Natural killer cell treated with Interleukin-12 subunit alpha and Interleukin-12 subunit beta and Interleukin-15 and Interleukin-18, amount 100 ng/mL, for 72 hours (primary cell): ENCODE measurements at places on chromosomes 1 and 21. TPM values are rescaled to one million over a fixed set of nuclear protein-coding genes. Genes with fewer than 3 reads are reported as not detected.

HIVEP3 gene
- total RNA-seq = 17.9 TPM

DNA sequence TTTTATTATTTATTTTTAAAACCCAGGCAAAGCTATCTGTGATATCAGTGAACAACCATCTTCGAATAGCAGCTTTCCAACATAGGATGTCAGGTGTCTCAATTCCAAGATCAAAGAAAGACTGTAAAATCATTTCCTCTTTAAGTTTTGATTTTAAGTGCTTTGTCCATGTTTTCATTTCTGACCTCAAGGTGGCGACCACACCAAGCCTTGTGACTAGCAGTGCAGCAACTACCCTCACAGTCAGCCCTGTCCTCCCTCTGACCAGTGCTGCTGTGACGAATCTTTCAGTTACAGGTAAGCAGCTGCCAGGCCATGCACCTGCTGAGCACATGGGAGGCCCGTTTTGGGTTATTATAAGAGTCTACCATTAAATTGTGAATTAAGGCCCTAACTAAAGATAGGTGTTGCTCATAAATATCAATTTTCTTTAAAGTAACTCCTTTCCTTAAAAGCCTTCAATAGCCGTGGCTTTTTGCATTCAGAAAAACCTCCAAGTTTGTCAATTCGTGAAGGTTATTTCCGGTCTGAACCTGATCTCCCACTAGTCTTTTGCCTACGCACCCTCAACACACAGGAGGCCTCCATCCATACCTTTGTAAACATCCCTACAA is 117.0 kb downstream of the CD247 start:
- peak; percentile 72 for DNase-seq

- no peak for DNase-seq
Observed at GRCh38 chr1:91529856-91530255, 29.2 kb downstream of the CDC7 start.

GRCh38 chr1:93219443-93219842 is 38.9 kb downstream of the CCDC18 start:
- DNase-seq = no peak

- no peak for DNase-seq
Observed at GRCh38 chr1:99917214-99917613, 52.6 kb upstream of the SLC35A3 start.

GRCh38 chr1:221743416-221744208 is 1.7 kb upstream of the DUSP10 start:
- DNase-seq = no peak

DNA sequence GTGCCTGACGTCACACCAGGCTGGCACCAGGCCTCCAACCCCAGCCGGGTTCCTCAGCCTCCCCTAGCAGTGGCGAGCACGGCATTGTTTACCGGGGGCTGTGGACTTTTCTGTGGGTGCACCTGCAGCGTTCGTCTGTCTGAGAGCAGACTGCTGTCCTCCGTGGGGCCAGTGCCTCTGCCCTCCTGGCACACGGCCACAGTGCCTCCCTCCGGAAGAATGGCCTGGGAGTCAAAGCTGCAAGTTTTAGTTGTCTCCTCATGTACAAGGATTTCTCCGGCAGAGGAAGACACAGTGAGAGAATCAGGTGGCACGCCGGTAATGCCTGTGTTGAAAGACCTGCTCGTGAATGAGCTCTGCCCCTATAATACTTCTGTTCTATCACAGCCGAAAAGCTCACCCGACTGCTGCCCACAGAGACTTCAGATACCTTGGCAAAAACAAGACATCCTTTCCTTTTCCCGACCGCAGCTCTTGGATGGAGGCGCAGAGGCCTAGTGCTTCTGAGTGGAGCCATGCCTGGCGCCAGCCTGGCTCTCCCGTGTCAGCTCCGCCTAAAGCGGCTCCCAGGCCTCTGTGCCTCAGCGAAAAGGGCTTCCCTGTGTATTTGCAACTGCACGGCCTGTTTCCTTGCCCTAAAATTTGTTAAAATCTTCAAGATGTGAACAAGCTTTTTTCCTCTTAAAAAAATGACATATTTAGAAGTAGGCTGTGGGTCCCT is 71.4 kb downstream of the AGPAT3 start:
- DNase-seq = no peak

UBE2U gene
- not detected for total RNA-seq

DNA sequence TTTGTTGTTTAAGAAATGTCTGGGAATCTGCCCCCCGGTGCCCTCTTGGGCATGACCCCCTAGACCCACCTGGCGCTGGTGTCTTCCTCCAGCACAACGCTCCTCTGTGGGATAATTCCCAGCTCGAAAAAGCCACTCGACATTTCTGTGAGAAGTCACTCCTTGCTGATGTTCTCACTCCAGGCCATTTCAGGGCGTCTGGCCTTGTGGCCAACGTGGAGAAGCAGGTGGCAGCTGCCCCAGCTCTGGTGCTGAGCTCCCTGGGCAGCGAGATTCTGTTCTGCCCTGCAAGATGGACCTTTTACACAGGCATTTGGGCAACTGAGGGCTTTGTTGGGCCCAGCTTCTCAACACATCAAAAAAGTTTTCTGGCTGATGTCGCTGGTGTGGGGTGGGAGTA is 147.7 kb upstream of the WNT4 start:
- DNase-seq = no peak

DNA sequence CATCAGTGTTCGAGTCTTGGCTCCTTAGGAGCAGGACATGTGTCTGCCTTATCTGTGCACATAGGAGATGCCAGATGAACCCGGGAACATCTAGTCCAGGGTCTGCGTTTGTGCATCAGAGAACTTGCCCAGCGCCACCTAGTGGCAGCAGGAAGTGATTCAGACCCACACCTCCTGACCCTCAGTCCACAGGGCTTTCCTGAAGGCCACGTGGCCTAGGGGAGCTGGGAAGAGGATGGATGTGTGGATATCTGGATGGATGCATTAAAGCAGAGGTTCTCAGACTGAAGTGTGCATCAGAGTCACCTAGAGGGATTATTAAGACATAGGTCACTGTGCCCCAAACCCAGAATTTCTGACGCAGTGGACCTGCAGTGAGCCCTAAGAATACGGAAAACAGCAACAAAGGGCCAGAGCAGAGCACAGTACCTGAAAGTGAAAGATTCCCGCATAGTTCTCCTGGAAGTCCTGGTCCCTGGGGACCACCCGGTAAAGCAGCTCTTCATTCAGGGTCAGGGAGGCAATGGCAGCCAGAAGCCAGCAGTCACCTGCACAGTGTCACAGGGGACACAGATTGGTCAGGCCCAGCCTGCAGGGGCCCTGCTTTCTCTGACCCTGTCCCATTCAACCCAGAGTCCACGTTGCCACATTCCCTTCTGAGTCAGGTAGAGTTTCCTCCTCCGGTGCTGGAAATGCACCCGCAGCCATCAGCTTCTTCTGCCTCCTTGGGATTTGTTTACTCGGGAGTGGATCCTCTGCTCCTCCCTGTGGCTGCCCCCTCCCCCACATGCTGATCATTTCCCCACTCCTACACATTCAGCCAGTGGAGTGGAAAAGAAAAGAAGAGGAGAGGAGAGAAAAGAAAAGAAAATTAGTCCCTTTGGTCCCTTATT is 37.0 kb downstream of the CAPN8 start:
- DNase-seq = no peak

GRCh38 chr1:10730985-10731384 is 65.5 kb downstream of the CASZ1 start:
- no peak for DNase-seq

DNA sequence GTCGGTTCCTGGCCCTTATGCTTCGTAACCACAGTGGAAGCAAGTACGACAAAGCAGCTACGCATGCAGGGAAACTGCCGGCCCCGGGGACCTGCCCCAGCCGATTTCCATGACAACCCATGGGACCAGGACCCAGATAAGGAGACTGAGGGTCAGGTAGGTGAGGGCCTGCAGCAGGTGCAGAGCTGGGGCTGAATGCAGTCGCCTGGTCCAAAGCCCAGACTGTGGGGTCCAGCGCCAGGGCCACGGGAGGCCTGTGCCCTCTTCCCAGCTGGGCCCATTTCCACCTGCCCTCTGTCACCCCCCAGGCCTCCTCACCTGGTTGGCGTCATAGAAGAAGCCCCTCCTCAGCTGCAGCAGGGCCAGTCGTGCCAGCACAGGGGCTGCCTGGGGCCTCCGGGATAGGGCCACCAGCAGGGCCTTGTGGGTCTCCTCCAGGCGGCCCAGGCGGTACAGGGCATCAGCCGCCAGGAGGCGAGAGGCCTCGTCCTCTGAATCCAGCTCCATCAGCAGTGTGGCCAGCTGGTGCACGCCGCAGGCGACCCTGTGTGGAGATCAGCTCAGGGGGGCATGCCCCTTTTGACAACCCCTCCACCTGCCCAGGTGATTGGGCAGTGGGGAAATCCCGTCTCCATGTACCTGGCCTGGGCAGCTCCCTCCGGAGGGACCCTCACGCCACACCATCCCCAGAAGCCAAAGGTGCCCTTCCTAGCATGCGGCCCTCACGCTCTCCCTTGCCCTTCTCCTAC is 14.2 kb downstream of the TTC34 start:
- peak; percentile 28 for DNase-seq

ARMH1 gene
- total RNA-seq = 8.7 TPM

DNA sequence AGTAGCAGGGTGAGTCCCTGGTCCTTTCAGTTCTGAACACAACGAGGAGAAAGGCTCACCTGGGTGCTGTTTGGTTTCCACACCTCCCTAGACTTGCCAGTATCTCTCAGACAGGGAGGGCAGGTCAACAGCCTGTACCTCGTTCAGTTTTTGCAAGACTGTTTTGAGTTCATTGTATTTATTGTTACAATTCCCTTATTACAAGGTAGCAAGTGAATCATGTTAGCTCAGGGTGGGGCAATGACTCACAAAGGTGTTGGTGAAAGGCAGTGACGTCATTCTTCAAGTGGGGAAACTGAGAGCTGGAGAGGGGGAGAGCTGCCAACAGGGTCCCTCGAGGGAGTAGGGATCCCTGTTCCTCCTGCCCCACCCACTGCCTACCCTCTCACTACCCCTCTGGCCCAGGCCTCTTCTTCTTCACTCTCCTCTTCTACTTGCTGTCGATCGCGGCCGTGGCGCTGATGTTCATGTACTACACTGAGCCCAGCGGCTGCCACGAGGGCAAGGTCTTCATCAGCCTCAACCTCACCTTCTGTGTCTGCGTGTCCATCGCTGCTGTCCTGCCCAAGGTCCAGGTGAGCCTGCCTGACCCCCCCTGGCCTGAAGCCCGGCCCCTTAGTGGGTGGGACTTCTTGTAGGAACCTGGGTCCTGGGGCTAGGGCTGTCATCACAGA is 13.4 kb downstream of the SERINC2 start:
- DNase-seq = peak; percentile 35

- no peak for DNase-seq
Observed at GRCh38 chr1:84390226-84390625, 8.1 kb upstream of the DNASE2B start.

BCAN gene
- 0.67 TPM for total RNA-seq

DNA sequence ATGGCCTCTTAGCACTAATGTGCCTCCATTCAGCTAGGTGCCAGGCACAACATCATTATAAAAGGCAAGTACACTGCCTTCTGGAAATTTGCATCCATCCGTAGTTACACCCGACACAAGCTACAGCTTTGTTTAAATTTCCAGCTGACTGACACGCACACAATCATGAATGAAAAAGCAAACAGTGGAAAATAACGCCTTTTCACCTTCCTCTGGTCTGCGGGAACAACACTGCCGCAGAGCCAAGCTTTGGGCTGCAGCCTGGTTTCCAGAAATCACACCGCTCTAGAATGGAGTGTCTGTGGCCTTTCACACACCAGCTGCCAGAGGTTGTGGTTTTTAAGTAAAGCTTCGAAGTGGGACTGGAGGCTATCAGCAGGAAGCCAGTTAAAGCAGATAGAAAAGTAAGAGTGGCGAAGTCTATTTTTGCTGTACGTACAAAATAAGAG is 142.8 kb upstream of the COA6 start:
- no peak for DNase-seq

FALEC gene
- not detected for total RNA-seq

XCL1 gene
- 4.1 TPM for total RNA-seq

- DNase-seq = peak; percentile 12
Observed at GRCh38 chr21:38958940-38959691, 153.4 kb downstream of the ETS2 start.

LCE1A gene
- not detected for total RNA-seq

GRCh38 chr1:20430355-20431175 is 55.4 kb downstream of the CAMK2N1 start:
- DNase-seq = peak; percentile 67
